ENCODE measurements at places on chromosomes 5 and 9.

DNA sequence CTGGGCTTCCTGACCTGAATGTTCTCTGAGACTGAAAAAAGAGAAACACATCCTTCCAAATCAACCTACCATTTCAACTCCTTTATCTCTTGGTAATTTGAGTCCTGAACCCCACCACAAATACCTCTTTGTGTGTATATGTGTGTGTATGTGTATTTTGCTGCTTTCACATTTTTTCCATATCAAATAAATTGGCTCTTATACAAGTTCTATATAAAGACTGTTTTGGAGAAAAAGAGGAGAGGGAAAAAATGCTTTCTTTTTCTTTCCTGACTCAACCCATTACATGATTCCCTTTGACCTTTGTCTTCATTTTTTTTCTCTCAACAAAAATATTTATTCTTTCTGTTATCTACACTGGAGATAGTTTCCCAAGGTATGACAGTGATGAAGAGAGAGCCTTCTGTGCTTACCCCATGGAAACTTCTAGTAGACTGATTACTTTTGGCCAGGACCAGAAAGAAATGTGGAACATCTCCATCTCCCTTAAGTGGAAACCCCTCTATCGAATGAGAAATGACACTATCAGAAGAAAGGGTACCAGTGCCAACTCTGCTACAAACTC lies 85.3 kb downstream of the PAPPA start:
- no peak for DNase-seq

DNA sequence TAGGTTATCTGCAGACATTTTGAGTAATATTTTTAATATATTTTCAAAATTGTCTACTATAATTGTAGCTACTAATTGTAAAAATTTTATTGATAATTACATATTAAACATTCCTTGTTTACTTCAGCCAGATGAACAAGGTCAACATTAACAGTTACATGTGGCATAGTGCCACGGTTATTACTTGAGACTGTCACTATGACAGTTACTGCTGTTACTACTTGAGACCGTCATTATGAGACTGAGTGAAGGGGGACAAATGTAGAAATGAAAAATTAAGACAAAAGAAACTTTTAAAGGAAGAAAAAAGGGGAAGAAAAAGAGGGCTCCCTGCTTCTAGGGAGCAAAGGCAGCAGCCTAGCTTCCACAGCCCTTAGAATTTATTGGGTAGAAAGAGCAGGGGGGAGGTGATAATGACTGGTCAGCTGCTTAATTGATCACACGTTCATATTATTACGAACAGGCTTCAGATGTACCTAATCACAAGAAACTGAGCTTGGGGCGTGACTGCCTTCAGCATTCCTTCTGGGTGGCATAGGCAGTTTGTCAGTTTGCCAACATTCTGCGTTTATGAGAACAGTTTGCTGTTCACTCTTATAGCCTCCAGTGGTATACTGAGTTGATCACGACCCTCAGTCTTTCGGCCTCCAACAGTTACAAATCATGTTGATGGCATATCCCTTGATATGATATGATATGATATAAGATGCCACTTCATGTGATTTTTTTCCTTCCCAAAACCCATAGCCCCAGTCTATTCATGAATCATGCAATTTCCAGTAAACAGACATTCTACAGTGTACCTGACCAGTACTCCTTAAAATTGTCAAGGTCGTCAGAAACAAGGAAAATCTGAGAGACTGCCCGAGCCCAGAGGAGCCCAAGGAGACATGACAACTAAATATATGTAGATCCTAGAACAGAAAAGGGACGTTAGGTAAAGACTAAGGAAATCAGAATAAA lies 13.1 kb downstream of the MARCHF6 start:
- no peak for DNase-seq

DNA sequence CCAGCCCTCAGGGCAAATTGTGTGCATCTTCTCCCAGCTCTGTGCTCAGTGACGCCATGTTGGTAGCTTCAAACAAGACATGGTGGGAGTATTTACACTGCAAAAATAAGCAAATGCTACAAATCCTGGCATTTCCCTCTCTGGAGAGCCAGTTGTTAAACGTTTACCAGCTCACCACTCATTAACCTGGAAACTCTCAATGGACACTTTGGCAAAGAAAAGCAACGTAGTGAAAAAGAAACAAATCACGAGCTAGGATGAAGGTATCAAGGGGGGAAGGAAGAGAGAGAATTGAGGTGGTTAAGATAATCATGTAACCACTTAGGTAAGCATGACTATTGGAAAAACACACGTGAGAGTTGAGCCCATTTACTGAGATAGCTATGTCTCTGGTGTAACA lies 72.5 kb downstream of the MRPS30 start:
- DNase-seq = no peak

- no peak for DNase-seq
These were observed 278.3 kb downstream of the PDE4D start for GRCh38 chr5:59615272-59615671.

DNA sequence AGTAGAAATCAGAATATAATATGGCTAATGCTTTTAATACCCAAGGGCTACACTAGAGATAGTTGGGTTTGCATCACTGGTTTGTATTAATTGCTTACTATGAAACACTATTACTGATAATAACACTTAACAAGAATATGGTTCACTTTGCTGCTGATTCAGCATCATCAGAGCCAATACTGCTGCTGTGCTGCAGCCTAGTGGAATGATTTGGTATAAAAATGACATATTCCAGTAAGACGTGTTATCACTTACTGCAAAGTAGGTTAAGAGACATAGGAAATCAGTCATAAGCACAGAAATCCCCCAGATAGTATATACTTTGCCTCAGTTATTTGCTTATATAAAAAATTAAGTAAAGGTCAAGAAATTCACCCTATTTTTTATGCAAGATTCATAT lies 2.8 kb downstream of the CDH10 start:
- no peak for DNase-seq

DNA sequence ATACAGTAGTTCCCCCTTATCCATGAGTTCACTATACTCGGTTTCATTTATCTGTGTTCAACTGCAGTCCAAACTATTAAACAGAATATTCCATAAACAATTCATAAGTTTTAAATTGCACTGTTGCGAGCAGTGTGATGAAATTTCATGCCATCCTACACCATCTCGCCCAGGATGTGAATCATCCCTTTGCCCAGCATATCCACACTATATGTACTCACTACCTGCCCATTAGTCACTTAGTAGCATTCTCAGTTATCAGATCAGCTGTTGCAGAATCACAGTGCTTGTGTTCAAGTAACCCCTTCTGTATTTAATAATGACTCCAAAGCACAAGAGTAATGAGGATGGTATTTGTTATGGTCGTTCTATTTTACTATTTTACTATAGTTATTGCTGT lies 51.5 kb downstream of the SHOC1 start:
- DNase-seq = peak; percentile 3

DNA sequence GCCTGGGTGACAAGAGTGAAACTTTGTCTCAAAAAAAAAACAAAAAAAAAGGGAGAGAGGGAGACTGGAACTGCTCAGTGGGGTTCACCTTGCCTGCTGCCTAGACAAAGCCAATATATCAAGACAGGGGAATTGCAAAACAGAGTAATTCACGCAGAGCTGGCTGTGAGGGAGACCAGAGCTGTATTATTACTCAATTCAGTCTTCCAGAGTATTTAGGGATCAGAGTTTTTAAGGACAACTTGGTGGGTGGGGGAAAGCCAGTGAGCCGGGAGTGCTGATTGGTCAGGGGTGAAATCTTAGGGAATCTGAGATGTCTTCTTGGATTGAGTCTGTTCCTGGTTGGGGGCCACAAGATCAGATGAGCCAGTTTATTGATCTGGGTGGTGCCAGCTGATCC lies 25.6 kb upstream of the SPIN1 start:
- DNase-seq = no peak

GRCh38 chr5:172044631-172045314 lies 38.3 kb upstream of the FBXW11 start:
- DNase-seq = no peak

DNA sequence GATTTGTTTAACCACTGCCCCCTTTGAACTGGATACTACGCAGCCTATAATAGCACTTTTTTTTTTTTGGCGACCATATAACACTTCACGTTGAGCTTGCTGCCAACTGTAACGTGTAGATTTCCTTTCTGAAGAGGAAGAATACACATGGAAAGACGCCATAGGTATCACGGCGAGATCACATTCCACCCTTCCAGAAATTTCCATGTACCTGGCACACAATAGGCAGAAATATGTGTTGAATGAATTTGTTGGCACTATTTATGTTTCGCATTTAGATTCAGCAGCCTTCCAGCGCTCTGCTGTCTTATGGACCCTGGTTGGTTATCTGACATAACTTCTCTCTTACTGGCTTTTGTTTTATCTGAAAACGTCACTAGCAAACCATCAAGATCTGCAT lies 250.3 kb downstream of the SLIT3 start:
- DNase-seq = no peak

- DNase-seq = no peak
These were observed 6.0 kb downstream of the CSF2 start for GRCh38 chr5:132079619-132080018.

DNA sequence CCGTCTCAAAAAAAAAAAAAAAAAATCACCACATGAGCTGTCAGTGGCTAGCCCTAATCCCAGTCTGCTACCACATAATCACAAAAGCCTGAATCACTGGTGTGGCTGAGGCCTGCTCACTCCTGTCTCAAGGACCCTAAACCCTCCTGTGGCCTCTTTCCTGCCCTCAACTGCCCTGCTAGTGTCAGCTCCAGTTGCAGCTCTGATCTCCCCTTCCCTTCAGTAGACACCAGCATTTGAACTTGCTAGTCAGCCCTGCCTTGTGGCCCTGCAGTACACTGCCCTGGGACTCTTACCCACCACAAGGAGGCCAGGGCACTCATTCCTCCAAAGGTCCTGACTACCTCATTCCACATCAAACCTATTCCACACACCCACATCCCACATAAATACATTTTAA lies 9.5 kb upstream of the P4HA2 start:
- no peak for DNase-seq

- no peak for DNase-seq
These were observed 329.8 kb downstream of the TAF11L14 start for GRCh38 chr5:17964067-17964466.

GRCh38 chr9:128770286-128771030 lies 1.3 kb downstream of the ZER1 start:
- no peak for DNase-seq

DNA sequence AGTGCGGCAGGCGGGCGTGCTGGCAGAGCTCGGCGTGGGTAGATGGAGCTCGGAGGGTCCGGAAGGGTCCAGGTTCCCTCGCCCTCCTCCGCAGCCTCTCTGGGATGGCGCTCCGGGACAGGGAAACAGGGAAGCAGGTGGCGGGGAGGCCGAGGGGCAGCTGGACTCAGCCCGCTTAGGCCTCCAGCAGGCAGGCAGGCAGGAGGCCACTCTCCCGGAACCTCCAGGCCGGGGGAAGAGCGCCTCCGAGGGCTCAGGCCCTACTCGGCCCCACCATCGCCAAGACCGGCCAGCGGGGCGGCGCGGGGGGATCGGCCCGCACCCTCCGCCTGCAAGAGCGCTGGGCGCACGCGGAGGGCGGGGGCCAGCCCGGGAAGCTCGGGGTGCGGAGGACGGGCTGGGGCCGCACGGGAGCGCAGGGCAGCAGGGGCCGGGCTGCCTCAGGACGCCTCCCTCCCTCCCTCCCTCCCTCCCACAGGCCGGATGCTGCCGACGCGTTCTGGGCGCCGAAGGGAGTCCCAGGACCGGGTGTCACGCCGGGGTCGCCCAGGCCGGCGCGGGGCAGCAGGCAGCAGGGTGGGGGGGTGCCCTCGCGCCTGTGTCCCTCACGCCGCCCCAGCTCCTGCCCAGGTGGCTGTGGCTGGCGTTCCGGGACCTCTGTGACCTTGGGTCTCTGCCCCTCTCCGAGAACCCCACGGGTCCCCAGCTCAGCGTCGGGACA lies 977 bp downstream of the MGAT4B start:
- no peak for DNase-seq

DNA sequence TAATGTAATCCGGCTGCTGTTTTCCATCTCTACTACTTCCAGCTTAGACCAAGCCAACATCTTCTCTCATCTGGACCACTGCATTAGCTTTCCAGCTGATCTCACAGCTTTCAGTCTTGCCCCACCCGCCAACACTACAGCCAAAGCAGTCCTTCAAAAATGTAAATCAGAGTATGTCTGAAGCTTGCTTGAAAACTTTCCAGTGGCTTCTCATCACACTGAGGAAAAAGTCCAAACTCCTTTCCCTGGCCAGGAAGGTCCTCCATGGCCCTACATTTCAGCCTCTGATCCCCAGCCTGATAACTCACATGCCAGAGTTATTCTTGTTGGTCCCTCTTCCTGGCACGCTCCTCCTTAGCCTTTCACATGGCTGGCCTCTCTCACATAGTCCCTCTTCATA lies 38.5 kb downstream of the TTC1 start:
- DNase-seq = no peak

GRCh38 chr5:179799644-179799973 lies 5.8 kb downstream of the LTC4S start:
- DNase-seq = no peak

GRCh38 chr9:33133186-33133585 lies 34.0 kb downstream of the B4GALT1 start:
- DNase-seq = no peak

GRCh38 chr5:163619951-163620350 lies 114.5 kb downstream of the MAT2B start:
- DNase-seq = no peak

- DNase-seq = no peak
These were observed 51.8 kb upstream of the HMHB1 start for GRCh38 chr5:143760131-143760505.

DNA sequence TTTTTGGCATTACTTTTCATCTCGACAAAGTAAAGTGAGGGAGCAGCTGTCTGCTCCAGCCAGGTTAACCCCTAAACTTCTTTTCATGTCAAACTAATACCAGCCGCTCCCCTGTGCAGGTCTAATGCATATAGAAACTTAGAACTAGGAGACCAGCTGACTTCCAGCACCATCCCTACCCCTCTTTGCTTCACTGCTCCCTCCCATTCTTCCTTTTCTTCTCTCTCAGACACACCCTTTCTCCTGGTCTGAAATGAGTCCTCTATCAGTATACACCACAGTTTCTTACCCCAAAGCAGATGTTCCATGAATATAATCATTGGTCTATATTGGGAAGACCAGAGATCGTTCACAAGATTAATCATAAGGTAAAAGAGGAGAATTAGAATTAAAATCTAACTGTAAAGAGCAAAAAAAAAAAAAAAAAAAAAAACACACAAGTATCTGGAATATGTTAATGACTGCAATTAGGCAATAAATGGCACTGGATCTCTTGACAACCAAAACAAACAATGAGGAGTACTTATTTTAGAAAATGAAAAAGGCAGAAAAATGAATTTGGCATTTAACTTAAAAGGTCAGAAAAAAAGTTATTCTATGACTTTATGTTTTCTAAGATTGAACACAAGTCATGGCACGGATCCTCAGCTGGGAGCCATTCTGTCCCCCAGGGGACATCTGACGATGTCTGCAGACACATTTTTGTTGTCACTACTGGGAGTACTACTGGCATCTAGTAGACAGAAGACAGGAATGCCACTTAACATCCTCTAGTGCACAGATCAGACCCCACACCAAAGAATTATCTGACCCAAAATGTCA lies 209.8 kb downstream of the PJA2 start:
- DNase-seq = no peak

- DNase-seq = no peak
These were observed 24.0 kb upstream of the EBF1 start for GRCh38 chr5:159123700-159124099.

Data from stimulated activated CD4-positive, alpha-beta T cell treated with anti-CD3 and anti-CD28 coated beads, TNF-alpha, amount 100 ng/mL, for 48 hours (primary cell).